ENCODE measurements at places on chromosomes 7 and 10. TPM values are rescaled to one million over a fixed set of nuclear protein-coding genes. Genes with fewer than 3 reads are reported as not detected.

Gene WNT8B
- not detected for polyA plus RNA-seq

Gene NPFFR1
- 0.13 TPM for polyA plus RNA-seq

Gene TAC1
- 336 TPM for polyA plus RNA-seq

Gene PLXNA4
- polyA plus RNA-seq: 4.0 TPM

Gene SLC16A9
- polyA plus RNA-seq: 1.8 TPM

Gene TMEM236
- 0.13 TPM for polyA plus RNA-seq

Gene PNPLA8
- polyA plus RNA-seq: 73.1 TPM

Gene RAMP3
- 0.86 TPM for polyA plus RNA-seq

Gene GPER1
- polyA plus RNA-seq: not detected

Gene CHST15
- polyA plus RNA-seq: 38.8 TPM

Gene ANKRD22
- not detected for polyA plus RNA-seq

Gene BCL7B
- 16.4 TPM for polyA plus RNA-seq

Gene FEZF1
- not detected for polyA plus RNA-seq

Gene ASB10
- not detected for polyA plus RNA-seq

Gene TAS2R40
- polyA plus RNA-seq: not detected

Gene ZNF679
- not detected for polyA plus RNA-seq

Gene RNF32
- 1.6 TPM for polyA plus RNA-seq

Gene TYSND1
- 2.1 TPM for polyA plus RNA-seq

All from Purkinje cell (primary cell).